ENCODE measurements at places on chromosomes 5 and 9.

GRCh38 chr9:26813247-26813646 lies 79.4 kb downstream of the CAAP1 start:
- no peak for DNase-seq

GRCh38 chr9:34493972-34494535 lies 28.7 kb downstream of the ENHO start:
- DNase-seq: no peak

DNA sequence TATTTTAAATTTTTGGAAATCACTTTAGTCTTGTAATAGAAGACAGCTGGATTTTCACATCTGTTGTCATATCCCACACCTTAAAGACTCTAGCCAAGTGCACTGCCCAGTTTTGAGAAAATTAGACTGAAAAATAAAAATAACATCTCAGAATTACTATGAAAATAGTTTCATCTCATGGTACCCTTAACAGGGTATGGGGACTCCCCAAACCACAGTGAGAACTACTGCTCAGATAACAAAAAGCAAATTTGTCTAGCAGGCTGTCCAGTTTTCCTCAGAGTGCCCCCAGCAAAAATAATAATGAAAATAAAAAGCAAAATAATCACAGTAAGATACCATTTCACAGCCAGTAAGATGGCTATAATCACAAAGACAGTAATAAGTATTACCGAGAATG lies 6.5 kb downstream of the UBQLN1 start:
- no peak for DNase-seq

GRCh38 chr5:146164382-146164781 lies 18.1 kb downstream of the LARS1 start:
- no peak for DNase-seq

- DNase-seq: no peak
Observed at GRCh38 chr5:138339464-138339863, 1.4 kb downstream of the FAM53C start.

- DNase-seq: no peak
Observed at GRCh38 chr9:34333836-34334235, 4.5 kb downstream of the NUDT2 start.

GRCh38 chr5:179731791-179732411 lies 721 bp upstream of the MAML1 start:
- no peak for DNase-seq

DNA sequence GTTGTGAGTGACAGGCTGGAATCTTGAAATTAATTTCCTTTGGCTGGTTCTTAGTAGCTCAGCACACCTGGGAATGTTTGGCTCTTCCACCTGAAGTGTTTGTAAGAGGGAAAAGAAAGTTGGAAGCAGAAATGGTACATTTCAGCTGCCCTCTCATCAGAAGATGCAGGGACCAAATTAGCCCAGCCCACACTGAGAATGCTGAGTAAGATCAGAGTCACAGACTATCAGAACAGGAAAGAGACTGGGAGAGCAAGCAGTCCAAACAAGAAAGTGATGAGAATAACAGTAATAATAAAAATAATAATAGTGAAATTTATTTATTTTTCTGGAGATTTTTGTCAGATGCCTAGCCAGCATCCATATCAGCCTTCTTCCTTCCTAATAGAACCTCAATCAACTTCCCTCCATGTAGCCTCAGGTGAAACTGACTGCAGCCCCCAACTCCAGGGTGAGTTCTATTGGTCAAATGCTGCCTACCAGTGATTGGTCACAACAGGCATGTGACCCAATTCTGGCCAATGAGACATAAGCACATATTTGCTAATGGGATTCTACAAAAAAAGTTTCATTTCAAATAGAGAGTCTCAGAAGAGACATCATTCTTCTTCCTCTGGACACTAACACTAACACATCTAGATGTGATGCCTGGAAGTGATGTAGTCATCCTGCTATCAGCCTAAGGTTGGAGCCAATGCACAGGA lies 31.2 kb upstream of the ADRA1B start:
- no peak for DNase-seq

GRCh38 chr5:57243286-57244137 lies 69.7 kb downstream of the GPBP1 start:
- no peak for DNase-seq

- DNase-seq: no peak
Observed at GRCh38 chr5:96302174-96302738, 130.8 kb downstream of the PCSK1 start.

DNA sequence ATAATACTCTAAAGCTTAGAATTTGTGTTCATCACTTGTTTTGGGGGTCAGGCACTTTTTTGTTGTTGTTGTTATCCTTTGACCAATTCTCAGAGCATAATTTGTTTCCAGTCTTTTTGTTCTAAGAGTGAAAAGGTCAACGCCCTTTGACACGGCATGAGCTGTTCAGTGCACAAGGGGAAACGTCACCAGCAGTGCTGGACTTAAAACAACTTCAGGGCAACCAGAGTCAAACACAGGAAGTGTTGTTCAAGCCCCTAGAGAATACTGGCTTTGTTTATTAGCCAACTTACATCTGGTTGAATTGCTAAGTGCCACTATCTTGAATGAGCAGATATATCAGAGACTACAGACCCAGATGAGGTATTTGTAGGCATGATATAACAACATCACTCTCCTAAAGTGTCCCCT lies 368.9 kb downstream of the TMEM161B start:
- no peak for DNase-seq

GRCh38 chr9:129714511-129715061 lies 38.3 kb downstream of the PTGES start:
- DNase-seq: no peak

DNA sequence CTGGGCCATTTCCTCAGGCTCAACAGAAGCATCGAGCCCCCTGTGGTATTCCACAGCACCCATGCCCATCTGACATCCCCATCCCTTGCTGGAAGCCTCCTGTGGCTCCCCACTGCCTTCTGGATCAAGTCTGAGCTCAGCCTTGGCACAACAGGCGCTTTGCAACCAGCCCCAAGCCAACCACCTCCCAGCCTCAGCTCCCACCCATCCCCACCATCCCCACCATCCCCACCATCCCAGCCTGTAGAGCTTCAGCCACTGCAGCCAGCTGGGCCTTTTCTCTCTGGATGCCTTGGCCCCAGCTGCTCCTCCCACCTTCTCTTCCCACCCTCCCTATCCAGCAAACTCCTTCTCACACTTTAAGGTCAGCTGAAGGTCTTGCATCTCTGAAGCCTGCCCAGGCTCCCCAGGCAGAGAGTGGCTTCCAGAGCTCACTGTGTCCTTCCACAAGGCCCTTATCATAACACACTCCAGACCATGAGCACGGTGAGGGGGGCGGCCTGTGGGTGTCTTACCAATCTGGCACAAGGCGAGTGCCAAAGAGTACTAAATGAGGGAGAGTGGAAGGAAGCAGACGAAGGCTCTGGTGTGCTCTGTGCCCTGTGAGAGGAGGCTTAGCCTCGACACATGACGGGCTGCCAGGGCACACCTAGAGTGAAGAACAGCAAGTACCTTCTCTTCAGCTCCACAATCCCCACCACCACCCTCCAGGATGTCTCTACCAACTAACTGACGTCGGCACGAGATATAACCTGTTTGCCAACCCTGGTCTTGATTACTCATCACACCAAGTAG lies 6.5 kb downstream of the HIGD2A start:
- DNase-seq: no peak

DNA sequence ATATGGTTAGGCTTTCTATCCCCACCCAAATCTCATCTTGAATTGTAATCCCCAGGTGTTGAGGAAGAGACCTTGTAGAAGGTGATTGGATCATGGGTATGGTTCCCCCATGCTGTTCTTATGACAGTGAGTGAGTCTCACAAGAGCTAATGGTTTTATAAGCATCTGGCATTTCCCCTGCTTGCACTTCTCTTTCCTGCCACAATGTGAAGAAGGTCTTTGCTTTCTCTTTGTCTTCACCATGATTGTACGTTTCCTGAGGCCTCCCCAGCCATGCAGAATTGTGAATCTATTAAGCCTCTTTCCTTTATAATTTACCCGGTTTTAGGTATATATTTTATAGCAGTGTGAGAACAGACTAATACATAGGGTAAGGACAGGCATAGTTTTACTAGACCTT lies 334.5 kb downstream of the TLR4 start:
- DNase-seq: no peak

DNA sequence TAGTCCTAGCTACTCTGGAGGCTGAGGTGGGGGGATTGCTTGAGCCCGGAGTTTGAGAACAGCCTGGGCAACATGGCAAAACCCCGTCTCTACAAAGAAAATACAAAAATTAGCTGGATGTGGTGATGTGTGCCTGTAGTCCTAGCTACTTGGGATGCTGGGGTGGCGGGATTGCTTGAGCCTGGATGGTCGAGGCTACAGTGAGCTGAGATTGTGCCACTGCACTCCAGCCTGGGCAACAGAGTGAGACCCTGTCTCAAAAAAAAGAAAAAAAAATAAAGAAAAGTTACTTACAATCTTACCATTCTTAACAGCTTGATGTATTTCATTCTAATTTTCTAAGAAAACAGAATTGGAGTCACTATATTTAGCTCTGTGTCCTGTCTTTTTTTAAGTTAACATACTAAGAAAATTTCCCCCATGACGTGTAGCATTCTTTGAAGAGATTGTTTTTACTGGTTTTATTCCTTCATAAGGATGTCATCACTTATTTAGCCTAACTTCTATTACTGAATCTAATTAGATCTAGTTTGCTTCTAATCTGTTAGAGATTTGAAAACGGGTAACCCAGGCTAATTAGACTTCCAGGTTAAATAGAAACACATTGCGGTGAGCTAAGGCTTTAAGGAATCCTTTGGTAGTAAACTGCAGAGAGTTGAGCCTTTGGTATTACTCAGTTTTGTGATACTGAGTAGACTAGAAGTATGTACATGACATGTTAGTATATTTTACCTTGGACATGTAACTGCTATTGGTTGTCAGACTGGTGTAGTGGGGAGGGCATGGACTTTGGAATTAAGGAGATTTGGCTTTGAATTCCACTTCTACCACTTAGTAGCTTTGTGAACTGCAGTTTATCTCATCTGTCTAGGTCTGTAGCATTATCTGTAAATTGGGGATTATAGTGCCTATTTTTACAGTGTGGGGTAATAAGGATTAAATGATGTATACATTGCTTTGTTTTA lies 24.0 kb downstream of the HSPA4 start:
- DNase-seq: no peak

DNA sequence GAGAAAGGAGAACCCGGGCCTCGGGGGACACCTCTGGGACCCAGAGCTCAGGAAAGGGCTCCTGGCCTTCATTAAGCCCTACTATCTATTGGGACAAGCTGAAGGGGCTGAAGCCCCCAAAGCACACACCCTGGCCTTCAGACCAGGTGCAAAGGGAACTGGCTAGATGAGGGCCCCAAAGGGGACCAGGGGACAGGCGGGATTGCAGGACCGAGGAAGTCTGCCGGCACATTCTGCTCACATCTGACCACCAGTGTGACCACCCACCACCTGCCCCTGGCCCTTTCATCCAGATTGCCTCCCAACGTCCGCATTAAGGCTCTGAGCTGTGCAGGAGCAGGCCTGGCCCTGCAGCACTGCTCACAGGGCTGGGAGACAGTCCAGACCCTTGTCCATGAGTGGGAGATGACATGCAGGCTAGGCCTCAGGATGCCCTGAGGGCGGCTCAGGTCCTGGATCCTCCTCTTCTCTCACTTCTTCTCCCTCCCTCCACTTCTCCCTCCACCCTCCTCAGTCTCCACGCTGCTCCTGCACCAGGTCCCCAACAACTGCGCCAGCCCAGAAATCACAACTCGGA lies 19.2 kb downstream of the PSD2 start:
- no peak for DNase-seq

DNA sequence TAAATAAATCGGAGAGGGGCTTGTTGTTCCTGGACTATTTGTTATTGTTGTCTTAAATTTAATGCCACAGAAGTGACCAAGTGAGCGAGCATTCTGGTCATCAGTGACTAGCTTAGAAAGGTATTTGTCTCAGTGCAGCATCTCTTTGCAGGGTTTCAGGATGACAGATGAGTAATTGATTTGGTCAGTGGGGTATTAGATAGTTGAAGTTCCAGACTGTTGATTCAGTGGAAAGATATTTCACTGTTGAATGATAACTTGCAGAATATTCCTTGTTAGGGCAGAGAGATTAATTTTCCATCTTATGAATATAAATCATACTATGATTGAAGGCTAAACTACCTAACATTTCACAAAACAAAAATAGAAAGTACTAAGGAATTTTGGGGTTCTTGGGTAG lies 122.4 kb downstream of the TRIO start:
- DNase-seq: no peak

DNA sequence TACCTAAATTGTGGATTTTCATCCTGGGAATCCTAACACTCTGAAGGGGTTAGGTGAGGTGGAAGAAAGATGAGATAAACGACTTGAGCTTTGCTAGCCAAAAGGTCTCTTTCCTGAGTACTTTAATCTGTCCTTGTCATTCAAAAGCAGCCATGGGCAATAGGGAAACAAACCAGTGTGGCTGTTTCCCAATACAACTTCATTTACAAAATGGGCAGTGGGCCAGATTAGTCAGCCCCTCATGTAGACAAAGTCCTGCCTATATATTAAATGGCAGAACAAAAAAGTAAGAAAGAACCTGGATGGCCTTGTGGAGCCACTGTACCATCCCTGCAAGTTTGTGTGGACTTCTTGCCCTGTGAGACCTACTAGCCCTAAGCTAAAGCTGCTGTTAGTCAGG lies 51.0 kb upstream of the NFIL3 start:
- DNase-seq: no peak

DNA sequence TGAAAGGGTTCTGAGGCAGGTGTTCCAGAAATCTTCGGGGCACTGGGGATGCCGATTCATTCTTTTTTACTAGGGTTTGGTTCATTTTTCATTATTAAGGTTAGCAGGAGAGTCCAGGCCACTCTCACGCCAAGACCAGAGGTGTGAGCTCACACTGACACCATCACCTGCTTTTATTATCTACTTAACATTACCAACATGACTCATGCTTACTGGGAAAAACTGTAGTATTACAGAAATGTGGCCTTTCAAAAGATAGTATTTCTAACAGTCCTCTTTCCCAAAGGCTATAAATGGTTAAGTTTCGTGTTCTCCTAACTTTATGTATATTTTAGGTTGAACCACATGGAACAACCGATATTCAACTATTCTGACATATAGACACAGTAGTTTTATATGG lies 222.1 kb downstream of the ROR2 start:
- no peak for DNase-seq

GRCh38 chr5:136364307-136364706 lies 1.0 kb downstream of the TRPC7 start:
- no peak for DNase-seq

GRCh38 chr9:113530022-113530635 lies 66.6 kb downstream of the RGS3 start:
- no peak for DNase-seq

DNA sequence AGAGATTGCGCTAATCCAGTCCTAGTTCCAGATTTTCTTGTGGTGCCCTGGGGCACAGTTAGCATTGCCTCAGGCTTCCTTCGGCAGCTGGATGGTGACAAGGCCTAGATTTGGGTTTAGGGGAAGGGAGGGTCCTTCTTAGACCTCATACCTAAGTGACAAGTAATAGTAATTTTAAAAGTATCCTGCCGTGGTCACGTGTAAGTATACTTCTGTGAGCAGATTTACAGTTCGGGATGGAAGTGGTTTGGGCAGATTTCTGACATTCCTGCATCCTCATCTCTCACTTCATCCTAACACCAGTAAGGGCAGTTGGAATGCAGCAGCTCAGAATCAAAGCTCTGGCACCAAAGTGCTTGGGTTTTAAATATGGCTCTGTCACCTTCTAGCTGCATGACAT lies 71.6 kb downstream of the LRRC70 start:
- no peak for DNase-seq

GRCh38 chr5:118988866-118989180 lies 476 bp upstream of the DTWD2 start:
- peak; percentile 35 for DNase-seq

GRCh38 chr5:53059281-53059680 lies 50.3 kb downstream of the MOCS2 start:
- DNase-seq: no peak

GRCh38 chr9:127558581-127559246 lies 53.4 kb upstream of the STXBP1 start:
- DNase-seq: no peak
